M059J (cell line): ENCODE measurements at places on chromosomes 2 and 18. TPM values are rescaled to one million over a fixed set of nuclear protein-coding genes. Genes with fewer than 3 reads are reported as not detected.

Gene DYSF
- 0.27 and 0.81 TPM in 2 replicates for total RNA-seq

Gene UGT1A7
- not detected in 2 replicates for total RNA-seq

Gene DTNA
- total RNA-seq = 3.0 and 5.2 TPM in 2 replicates

Gene MYCN
- total RNA-seq = not detected in 2 replicates

Gene CIB4
- total RNA-seq = not detected in 2 replicates

Gene MREG
- 3.6 and 4.0 TPM in 2 replicates for total RNA-seq

Gene FEZ2
- total RNA-seq = 103 and 153 TPM in 2 replicates

Gene KATNAL2
- 2.0 and 4.0 TPM in 2 replicates for total RNA-seq

Gene TMEM200C
- total RNA-seq = 0.17 and 0.54 TPM in 2 replicates

Gene EVA1A
- 122 and 124 TPM in 2 replicates for total RNA-seq

Gene ASB18
- total RNA-seq = 0.30 TPM in 1 of 2 replicates, not detected in the other

Gene CAPN13
- total RNA-seq = not detected in 2 replicates

Gene RAPGEF4
- total RNA-seq = 0.47 and 1.4 TPM in 2 replicates

Gene GPR45
- total RNA-seq = not detected in 2 replicates

Gene LOXHD1
- total RNA-seq = not detected in 2 replicates

Gene TFPI
- total RNA-seq = 74.7 and 113 TPM in 2 replicates

Gene SERPINB3
- not detected in 2 replicates for total RNA-seq

Gene MC5R
- not detected in 2 replicates for total RNA-seq

Gene FSHR
- not detected in 2 replicates for total RNA-seq

Gene UGT1A5
- not detected in 2 replicates for total RNA-seq

Gene ERBB4
- total RNA-seq = not detected in 2 replicates

Gene REG1B
- total RNA-seq = not detected in 2 replicates

Gene PHOSPHO2
- total RNA-seq = 3.9 and 5.8 TPM in 2 replicates
